ENCODE measurements at places on chromosomes 11 and 22.

GRCh38 chr11:6931146-6931713 is 5.0 kb downstream of the ZNF215 start:
- DNase-seq, result no peak

DNA sequence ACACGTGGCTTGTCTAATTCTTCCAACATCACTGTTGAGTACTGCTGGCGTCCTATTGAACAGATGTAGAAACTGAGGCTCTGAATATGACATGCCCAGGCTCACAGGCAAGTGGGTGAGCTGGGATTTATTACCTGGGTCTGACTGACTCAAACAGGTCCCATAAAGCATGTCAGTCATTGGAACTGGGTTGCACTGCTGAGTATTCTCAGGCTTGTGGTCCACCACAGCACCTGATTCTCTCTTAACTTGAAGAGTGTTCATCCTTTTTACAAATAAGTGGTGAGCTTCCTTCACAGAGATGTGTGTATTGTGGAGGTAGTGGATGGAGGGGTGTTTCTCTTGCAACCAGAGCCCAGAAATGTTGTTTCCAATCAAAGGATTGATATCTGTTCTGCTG is 44.5 kb downstream of the SC5D start:
- no peak for DNase-seq

DNA sequence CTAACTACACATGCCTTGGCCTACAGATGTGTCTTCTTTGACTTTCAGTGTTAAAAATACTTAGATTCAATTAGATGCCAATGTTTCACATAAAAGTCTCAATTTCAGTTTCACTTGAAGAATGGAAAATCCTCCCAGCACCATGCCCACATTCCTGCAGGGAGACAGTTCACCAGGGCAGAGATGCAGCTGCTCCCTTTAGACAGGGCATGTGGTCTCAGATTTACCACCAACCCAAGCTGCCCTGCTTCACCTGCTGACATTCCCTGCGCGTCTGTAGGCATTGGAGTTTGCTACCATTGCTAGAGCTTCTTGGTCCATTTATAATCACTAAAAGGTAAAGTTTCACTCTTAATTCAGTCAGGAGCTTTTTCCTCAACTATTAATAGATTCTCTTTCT is 113.9 kb downstream of the ARFGAP2 start:
- no peak for DNase-seq

DNA sequence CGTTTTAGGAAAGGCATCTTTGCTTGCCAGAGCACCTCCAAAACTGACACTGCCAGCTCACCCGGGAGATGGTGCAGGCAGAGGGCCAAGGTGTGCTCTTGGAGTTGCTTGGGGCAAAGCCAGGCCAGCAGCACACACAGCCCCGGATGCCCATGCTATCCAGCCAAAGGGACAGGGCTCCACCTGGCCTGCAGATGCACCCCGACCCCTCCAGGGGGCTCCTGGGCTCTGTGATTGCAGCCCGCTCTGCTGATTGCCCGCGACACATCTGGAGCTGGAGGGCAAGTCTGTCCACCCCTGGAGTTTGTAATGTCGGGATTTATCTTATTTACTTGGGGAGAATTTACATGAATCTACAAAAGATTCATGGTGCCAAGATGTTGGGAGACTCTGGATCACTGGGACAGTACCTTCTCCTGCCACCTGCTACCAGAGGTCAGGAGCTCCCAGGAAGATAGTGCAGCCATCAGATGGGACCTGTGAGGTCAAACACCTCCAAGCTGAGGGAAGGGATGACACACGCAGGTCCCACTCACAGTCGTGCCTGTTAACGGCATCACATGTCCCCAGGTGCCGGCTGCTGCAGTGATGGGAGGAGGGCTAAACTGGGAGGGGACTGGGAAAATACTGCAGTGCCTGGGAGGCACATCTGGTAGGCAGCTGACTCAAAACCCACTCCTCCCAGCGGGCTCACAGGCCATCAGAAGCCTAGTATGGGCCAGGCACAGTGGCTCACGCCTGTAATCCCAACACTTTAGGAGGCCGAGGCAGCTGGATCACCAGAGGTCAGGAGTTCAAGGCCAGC is 17.2 kb downstream of the CBX7 start:
- DNase-seq, result no peak

- no peak for DNase-seq
Observed at GRCh38 chr11:82969811-82970210, 68.3 kb downstream of the DDIAS start.
